ENCODE measurements at places on chromosomes 13 and 19.

GRCh38 chr13:94431987-94432386, 47.5 kb downstream of the DCT start:
- DNase-seq = no peak

DNA sequence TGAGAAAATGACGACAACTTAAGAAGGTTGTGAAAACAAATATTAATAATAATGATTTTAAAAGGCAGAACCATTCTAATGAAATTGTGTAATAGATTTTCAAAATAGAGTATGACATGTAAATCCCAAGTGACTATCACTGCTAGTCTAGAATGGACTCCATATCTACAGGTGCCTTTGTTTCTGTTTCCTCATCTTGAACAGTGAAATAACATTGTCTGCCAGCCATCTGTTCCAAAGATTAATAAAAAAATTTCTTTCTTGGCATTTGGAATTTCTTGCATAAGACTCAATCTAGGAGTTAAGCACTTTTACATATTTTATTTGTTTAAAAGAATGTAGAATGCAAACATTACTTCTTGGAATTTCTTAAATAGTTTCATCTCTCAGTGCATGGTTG, 520.1 kb upstream of the ARGLU1 start:
- DNase-seq = no peak

DNA sequence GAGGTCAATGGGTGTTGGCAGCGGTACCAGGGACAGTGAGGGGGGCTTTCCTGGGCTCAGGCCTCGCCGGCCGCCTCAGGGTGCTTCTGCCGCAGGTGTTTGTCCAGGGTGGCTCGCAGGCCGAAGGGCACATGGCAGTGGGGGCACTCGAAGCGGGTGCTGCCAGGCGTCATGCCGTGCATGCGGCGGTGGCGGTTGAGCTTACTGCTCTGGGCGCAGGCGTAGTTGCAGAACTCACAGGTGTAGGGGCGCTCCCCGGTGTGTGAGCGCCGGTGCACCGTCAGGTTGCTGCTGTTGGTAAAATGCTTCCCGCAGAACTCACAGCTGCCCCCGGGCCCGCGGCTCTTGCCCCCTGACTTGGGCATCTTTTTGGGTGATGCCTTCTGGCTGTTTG, 4.7 kb downstream of the ZNF296 start:
- no peak for DNase-seq

GRCh38 chr19:41373993-41374392, 2.3 kb upstream of the TMEM91 start:
- no peak for DNase-seq

GRCh38 chr19:23543351-23543750, 143.7 kb downstream of the ZNF675 start:
- DNase-seq = no peak

DNA sequence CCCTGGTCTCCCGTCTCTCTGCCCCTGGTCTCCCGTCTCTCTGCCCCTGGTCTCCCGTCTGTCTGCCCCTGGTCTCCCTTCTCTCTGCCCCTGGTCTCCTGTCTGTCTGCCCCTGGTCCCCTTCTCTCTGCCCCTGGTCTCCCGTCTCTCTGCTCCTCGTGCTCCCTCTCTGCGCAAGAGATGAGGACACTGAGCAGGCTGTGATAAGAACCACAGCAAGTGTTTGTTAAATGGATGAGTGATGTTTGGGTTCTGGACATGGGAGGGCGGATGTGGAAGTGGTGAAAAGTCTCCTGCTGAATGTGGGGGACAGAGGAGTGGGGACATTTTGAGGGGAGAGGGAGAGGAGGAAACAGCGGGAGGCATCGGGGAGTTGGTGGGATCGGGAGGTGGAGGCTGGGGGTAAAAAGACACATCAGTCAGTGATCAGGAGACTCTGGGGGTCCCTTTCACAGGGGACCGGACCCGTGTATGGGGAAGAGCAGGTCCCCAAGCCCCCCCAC, 8.0 kb downstream of the NPAS1 start:
- DNase-seq = no peak

DNA sequence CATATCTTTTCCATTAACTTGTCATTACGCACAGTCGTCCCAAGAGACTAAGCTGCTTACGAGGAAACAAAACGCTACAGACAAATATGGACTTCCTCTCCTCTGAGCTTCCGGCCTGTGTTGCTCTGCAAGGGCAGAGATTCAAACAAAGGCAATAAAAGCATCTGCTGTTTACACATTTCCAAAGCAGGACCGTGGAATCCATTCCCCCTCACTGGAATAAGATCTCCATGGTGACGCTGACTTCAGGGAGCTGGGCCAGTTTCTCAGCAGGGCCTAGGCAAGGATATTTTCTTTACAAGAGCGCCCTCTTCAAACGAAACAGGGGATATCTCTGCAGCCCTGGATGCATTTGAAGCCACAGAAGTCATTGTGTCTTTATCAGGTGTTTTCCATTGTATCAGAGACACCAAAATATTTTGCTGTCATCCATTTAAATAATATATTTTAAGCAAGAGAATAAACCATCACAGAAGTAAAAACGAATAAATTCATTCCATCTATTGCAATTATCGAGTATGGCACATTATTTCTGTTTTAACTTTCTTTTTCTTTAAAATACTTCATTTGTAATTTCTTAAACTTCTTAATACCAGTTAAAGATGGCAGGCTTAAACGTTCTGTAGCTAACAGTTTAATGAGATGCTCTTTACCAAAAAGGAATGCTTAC, 177.5 kb downstream of the DCLK1 start:
- no peak for DNase-seq

GRCh38 chr19:18346091-18346490, 5.7 kb downstream of the PGPEP1 start:
- no peak for DNase-seq

- no peak for DNase-seq
Measured at GRCh38 chr13:74675182-74675581, 541.0 kb upstream of the KLF12 start.

DNA sequence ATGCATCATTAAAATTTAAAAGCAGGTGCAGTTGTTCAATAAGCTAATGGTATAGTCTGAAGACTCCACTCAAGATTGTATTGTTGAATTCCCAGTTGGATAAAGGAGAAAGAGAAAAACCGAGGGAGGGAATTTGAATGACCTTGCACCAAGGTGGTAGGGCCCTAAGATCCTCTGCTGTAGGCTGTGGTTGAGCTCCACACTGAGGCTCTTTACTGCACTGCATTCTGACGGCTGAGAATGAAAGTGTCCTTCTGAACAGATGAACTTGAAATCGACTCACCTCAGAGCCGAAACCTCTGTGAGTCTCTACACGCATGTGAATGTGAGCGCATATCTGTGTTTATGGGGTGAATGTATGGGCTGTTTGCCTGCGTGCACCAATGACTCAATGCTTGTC, 388.9 kb upstream of the DACH1 start:
- no peak for DNase-seq

- no peak for DNase-seq
Measured at GRCh38 chr13:73158851-73159250, 100.0 kb downstream of the KLF5 start.

DNA sequence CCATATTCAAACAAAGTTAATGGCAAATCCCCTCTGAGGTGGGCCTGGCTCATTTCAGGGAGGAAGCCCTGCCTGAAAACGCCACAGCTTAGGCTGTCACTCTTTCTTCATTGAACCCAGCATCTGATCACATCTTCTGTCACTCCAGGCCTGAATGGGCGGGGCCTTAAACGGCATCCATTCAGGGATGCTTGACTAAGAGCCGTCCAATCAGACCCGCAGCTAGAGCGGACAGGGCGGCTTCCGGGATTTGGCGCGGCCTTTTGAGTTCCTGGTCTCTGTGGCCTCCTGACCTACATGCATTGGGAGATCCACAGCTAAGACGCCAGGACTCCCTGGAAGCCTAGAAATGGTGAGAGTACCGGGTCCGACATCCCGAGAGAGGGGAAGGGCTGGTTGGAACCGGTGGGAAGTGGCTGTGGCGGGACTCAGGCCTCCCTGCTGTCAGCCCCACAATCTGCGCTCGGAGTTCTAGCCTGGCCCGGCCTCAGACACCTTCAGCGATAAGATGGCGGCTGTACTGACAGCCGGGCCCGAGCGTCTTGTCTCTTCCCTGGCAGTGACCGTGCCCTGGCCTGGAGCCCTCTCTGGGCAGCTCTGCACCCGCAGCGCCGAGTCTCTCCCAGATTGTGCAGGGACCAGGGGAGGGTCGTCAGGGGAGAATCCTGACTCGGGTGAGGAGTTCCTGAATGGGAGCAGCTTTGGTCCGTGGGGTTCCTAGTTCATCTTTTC, at the start of gene ZNF723:
Gene ZNF723 (plus strand): TSS at position 261 of the 732 bp plus-strand sequence. CDS start 89 bp downstream, at position 350.
- DNase-seq = no peak

GRCh38 chr13:40272776-40273139, 393.7 kb downstream of the FOXO1 start:
- DNase-seq = no peak

DNA sequence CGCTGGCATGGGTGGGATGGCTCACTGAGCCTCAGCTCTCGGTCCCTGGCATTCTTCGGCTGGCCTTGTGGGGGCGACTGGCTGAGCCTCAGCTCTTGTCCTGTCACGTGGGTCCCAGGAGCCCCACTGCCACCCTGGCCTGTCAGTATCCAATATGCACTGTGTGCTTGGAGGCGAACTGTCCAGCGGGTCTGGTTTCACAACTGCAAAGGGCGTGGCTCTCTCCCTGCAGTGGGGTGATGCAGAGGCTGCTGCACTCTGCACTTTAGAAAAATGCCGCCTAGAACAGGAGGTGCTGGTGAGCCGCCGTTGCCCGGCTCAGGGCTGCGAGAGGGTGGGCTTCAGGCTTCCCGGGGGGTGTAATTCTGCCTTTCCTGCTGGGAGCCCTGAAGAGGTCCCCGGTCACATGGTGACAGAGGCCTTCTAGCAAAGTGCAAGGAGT, 17.0 kb upstream of the TMEM255B start:
- DNase-seq = no peak

- no peak for DNase-seq
Measured at GRCh38 chr13:39224671-39225240, 186.5 kb downstream of the NHLRC3 start.

GRCh38 chr13:31053091-31053490, 108.6 kb downstream of the HSPH1 start:
- no peak for DNase-seq

GRCh38 chr19:49116544-49116943, 2.4 kb downstream of the LIN7B start:
- no peak for DNase-seq

GRCh38 chr19:11617180-11618062, 20.1 kb downstream of the ZNF627 start:
- no peak for DNase-seq

- DNase-seq = no peak
Measured at GRCh38 chr13:48492096-48492440, 40.8 kb downstream of the RCBTB2 start.

GRCh38 chr13:71395053-71395452, 472.0 kb downstream of the DACH1 start:
- no peak for DNase-seq

- DNase-seq = no peak
Measured at GRCh38 chr19:10191347-10191746, 3.4 kb downstream of the DNMT1 start.

GRCh38 chr13:94646904-94647303, 45.2 kb downstream of the GPR180 start:
- DNase-seq = no peak

GRCh38 chr13:112968910-112969691, at the start of gene MCF2L:
Gene MCF2L (plus strand): TSS chr13:112969214. CDS start chr13:112969380, 166 bp downstream.
- DNase-seq = peak; percentile 47

- no peak for DNase-seq
Measured at GRCh38 chr13:83162493-83162892, 719.8 kb downstream of the SLITRK1 start.

DNA sequence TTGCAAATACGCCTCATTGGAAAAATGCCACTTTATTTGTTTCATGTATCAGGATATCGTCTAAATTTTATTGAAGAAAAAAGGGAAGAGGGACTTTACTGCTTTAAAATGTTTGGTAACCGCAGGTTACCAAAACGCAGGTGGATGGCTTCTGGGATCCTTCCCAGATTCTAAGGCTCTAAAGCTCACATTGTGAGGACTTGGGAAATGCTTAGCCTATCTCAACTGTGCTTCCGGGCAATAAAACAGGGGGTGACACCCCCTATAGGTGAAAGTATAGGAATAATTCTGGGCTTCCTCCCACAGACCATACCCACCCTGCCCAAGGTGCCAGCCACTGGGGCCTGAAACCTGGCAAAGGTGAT, 73.2 kb upstream of the IPO5 start:
- DNase-seq = no peak

DNA sequence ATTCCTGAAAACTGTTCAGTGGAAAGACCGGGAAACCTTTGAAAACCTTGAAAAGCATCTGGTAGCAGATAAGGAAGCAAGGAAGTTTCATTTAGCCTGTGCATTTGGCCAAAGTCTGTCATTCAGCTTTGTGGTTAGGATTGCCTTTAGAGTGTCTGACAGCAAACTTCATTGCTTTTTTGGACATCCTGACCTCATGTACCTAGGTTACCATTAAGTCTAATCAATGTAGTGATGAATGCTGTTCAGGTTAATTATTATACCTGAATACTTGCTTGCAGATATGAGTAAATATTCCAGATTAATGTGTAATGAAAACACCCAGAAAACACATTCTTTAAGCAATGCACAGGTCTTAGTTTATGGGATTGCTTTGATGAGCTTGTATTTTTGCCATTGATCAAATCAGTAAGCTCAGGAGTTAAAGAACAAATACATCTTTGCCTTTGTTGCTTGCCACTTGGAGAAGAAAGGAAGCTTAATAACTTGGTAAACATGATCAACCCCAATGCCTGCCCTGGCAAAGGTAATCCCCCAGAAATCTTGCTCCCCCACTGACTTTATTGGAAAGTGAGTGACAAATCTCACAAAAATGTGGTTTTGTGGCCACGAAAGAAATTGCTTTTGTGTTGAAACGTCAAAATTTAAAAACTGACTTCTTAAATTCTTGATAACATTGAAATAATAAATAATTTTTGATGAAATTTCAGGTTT, 87.4 kb downstream of the SLC15A1 start:
- DNase-seq = no peak

GRCh38 chr19:38412961-38413360, 10.1 kb downstream of the FAM98C start:
- no peak for DNase-seq

- DNase-seq = no peak
Measured at GRCh38 chr13:89490661-89491060, 1819.5 kb downstream of the SLITRK5 start.

- peak; percentile 82 for DNase-seq
Measured at GRCh38 chr19:2618611-2619010, 83.9 kb downstream of the GNG7 start.

GRCh38 chr13:42474954-42475353, 99.0 kb upstream of the TNFSF11 start:
- DNase-seq = peak; percentile 13

DNA sequence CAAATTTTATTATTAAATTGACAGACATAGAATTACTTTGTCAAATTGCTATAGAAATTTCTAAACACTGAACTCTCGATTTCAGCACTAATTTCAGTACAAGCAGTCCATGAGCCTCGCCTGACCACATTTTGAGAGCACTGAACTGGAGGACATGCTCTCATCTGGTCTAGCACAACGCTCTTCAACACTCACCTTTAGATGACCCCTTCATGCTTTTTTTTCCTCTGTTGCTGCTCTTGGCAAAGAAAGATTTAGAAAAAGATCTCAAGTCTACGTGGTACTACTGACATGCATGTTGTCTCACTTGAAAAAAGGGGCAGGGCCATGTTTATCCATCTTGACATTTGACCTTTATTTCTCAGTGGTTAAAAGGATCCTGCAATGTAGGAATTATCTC, 981.5 kb downstream of the DIAPH3 start:
- no peak for DNase-seq

- no peak for DNase-seq
Measured at GRCh38 chr13:33644581-33645543, 173.1 kb upstream of the RFC3 start.

- DNase-seq = no peak
Measured at GRCh38 chr13:92179223-92179622, 780.8 kb downstream of the GPC5 start.

Data from stimulated activated CD4-positive, alpha-beta T cell treated with anti-CD3 and anti-CD28 coated beads, Interleukin-1b, Interleukin-23, amount 100 ng/mL, for 4 hours (primary cell).